Effector memory CD8-positive, alpha-beta T cell (primary cell): ENCODE measurements at places on chromosomes 5 and 9.

GRCh38 chr9:132172185-132172584 lies 10.3 kb downstream of the NTNG2 start:
- H3K27me3 ChIP-seq, result peaks cover 13% of the 10 kb centered on the region
- H3K27ac ChIP-seq, result no peak overlapping the region
- H3K36me3 ChIP-seq, result no peaks in the 10 kb centered on the region
- peaks cover 2% of the 10 kb centered on the region for H3K4me1 ChIP-seq

DNA sequence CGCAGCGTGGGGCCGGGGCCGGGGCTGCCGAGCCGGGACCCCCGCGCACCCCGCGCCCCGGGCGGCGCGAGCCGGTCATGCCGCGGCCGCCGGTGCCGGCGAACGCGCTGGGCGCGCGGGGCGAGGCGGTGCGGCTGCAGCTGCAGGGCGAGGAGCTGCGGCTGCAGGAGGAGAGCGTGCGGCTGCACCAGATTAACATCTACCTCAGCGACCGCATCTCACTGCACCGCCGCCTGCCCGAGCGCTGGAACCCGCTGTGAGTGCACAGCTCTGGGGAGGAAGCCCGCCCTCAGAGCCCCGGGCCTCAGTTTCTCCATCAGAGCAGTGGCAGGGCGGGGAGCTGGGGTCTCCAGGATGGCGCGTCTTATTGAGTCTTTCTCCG lies 335 bp downstream of the GALNT12 start:
- peaks cover 6% of the 10 kb centered on the region for H3K27me3 ChIP-seq
- H3K4me1 ChIP-seq, result peaks cover 15% of the 10 kb centered on the region
- H3K36me3 ChIP-seq, result peaks cover 3% of the 10 kb centered on the region

DNA sequence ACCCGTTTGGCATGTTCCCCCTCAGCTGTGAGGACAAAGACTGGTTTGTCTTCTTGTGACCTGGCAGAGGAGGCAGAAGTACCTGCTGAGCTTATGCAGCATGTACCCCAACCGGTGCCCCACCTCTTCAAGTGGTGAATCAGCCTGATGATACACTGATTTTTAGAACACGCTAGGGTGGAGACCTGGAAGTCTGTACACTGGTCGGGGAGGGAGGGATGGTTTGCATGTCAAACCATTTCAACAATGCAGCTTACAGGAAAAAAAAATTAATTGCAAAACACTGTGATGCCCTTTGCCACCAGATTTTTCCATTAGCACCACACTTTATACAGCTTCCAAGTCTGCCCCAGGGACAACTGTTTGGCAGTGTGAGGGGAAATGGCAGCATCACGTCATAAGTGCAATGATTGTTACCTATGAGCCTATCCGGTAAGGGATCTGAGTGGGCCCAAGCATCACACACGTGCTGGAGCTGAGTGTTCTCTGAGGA lies 155.1 kb upstream of the DMRT1 start:
- no peak overlapping the region for H3K27ac ChIP-seq
- H3K4me3 ChIP-seq, result no peak overlapping the region
- H3K4me1 ChIP-seq, result no peaks in the 10 kb centered on the region
- DNase-seq, result no peak

GRCh38 chr5:157858527-157859226 lies at the start of gene CLINT1:
Gene CLINT1 (minus strand): TSS chr5:157859145. CDS start chr5:157858970, 175 bp downstream.
- H3K4me1 ChIP-seq, result peaks cover 61% of the 10 kb centered on the region
- peaks cover 17% of the 10 kb centered on the region for H3K36me3 ChIP-seq
- H3K27ac ChIP-seq, result peak within 1 kb of the TSS; percentile 93
- no peaks in the 10 kb centered on the region for H3K27me3 ChIP-seq
- H3K4me3 ChIP-seq, result peak within 1 kb of the TSS; percentile 99

GRCh38 chr5:26690511-26690910 lies 347.9 kb downstream of the CDH9 start:
- H3K27me3 ChIP-seq, result no peaks in the 10 kb centered on the region
- H3K27ac ChIP-seq, result no peak overlapping the region
- no peak for DNase-seq
- H3K36me3 ChIP-seq, result no peaks in the 10 kb centered on the region

- no peaks in the 10 kb centered on the region for H3K27me3 ChIP-seq
- no peak overlapping the region for H3K27ac ChIP-seq
- no peak overlapping the region for H3K4me3 ChIP-seq
- no peaks in the 10 kb centered on the region for H3K4me1 ChIP-seq
These were observed 587.8 kb downstream of the PSAT1 start for GRCh38 chr9:78884611-78885150.

DNA sequence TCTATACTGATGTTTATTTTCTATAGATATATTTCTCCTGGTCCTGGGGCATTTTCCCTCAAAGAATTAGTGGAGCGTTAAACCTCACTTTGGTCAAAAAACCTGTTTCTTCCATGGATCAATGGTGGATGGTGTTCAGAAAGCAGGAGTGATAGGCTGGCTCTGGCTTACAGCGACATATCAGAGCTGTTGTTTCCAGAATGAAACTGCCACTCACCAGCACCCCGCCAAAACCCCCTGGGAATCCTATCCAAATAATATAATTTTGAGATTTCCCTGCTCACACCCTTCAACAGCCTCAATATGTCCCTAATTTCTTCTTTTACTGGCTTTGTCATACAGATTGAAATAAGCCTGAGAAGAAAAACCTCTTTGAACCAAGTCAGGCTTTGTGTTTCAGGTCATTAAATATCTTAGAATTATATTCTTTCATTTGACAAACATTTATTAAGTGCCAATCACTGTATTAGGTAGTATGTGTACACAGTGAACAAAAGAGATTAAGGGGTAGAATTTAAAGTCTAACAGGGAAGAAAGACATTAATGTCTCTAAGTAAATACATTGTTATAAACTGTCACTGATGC lies 144.5 kb upstream of the GPR151 start:
- DNase-seq, result no peak
- H3K27me3 ChIP-seq, result no peaks in the 10 kb centered on the region
- no peak overlapping the region for H3K27ac ChIP-seq
- H3K4me1 ChIP-seq, result peaks cover 4% of the 10 kb centered on the region
- H3K36me3 ChIP-seq, result peaks cover 3% of the 10 kb centered on the region

GRCh38 chr5:3180636-3181035 lies 415.0 kb upstream of the IRX1 start:
- H3K27ac ChIP-seq, result no peak overlapping the region
- no peak for DNase-seq
- no peak overlapping the region for H3K4me3 ChIP-seq
- H3K27me3 ChIP-seq, result no peaks in the 10 kb centered on the region

DNA sequence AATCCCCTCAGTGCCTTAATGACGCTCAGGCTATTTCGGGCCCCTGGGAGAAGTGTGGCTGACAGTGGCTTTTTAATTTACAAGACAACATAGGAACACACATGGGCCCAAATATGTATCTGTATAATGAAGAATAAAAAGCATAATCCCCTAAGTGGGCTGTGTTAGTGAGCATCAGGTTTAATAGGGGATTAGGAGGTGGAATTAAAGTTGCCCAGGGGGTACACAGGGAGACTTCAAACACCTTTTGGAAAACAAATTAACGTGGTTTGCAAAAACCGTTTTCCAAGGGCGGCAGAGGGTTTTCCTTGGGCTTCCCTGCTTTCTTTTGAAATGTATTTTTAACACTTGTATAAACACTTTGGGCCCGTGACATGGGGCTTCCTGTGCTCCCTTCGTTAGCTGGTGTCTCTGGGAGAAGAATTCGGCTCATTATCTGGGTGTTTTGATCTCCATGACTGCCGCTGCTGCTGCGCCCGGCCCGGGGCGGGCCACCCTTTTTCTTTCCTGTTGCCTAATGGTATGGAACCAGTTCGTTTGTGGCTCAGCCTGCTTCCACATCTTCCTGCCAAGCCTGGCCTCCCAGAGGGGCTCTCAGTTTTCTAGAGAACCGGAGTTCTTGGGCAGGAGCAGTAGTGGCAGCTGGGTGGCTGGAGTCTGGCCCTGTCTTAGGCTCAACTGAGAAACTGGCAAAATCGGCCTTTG lies 173.0 kb downstream of the MACROH2A1 start:
- H3K36me3 ChIP-seq, result no peaks in the 10 kb centered on the region
- H3K4me3 ChIP-seq, result no peak overlapping the region

DNA sequence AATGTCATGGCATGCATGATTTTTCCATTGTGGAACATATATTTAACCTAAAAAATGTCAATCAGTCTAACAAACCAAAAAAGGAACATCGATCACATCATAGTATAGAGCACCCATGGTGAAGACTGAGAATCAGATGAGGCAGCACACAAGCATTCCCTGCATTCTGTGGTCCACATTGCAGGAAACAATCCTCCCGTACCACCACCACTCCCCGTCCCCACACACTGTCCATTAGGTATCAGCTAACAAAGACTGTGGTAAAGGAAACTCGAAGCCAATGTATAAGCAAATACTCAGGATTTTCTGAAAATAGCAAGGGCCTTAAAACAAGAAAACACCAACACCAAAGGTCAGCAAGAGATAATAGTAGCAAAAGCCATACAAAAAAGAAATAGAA lies 1104.4 kb upstream of the SEMA6A start:
- no peaks in the 10 kb centered on the region for H3K36me3 ChIP-seq
- DNase-seq, result no peak
- H3K27ac ChIP-seq, result no peak overlapping the region
- no peaks in the 10 kb centered on the region for H3K4me1 ChIP-seq
- H3K4me3 ChIP-seq, result no peak overlapping the region

- no peaks in the 10 kb centered on the region for H3K27me3 ChIP-seq
- H3K4me3 ChIP-seq, result no peak overlapping the region
- H3K27ac ChIP-seq, result no peak overlapping the region
- H3K36me3 ChIP-seq, result no peaks in the 10 kb centered on the region
These were observed 34.8 kb upstream of the RAB3C start for GRCh38 chr5:58548068-58548467.

- peaks cover 49% of the 10 kb centered on the region for H3K27me3 ChIP-seq
- peaks cover 3% of the 10 kb centered on the region for H3K36me3 ChIP-seq
- H3K4me3 ChIP-seq, result no peak overlapping the region
- no peak overlapping the region for H3K27ac ChIP-seq
- H3K4me1 ChIP-seq, result no peaks in the 10 kb centered on the region
- DNase-seq, result no peak
These were observed 26.6 kb downstream of the TSPAN17 start for GRCh38 chr5:176673651-176674583.

DNA sequence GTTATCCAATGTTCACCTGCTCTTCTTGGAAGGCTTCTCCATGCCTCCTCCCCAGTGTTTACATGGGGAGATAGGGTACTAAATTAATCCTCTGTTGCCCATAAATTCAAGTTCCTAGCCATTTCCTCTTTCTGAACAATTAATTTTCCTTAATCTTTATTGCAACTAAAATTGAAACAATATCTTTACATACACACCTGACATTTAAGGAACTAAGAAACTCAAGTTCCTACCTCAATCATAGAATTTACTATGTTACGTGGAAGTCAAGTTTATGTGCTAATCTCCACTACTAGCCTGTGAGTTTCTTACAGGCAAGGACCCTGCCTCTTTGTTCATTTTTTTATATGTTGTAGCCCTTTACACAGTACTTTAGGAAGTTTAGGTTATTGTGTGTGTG lies 10.1 kb upstream of the ADRB2 start:
- H3K4me1 ChIP-seq, result peaks cover 12% of the 10 kb centered on the region
- no peak overlapping the region for H3K27ac ChIP-seq
- H3K4me3 ChIP-seq, result no peak overlapping the region
- no peaks in the 10 kb centered on the region for H3K27me3 ChIP-seq
- no peak for DNase-seq

- no peak overlapping the region for H3K27ac ChIP-seq
- H3K4me3 ChIP-seq, result no peak overlapping the region
- no peaks in the 10 kb centered on the region for H3K36me3 ChIP-seq
- H3K4me1 ChIP-seq, result no peaks in the 10 kb centered on the region
- DNase-seq, result no peak
These were observed 124.7 kb upstream of the NIPBL start for GRCh38 chr5:36751886-36752285.

DNA sequence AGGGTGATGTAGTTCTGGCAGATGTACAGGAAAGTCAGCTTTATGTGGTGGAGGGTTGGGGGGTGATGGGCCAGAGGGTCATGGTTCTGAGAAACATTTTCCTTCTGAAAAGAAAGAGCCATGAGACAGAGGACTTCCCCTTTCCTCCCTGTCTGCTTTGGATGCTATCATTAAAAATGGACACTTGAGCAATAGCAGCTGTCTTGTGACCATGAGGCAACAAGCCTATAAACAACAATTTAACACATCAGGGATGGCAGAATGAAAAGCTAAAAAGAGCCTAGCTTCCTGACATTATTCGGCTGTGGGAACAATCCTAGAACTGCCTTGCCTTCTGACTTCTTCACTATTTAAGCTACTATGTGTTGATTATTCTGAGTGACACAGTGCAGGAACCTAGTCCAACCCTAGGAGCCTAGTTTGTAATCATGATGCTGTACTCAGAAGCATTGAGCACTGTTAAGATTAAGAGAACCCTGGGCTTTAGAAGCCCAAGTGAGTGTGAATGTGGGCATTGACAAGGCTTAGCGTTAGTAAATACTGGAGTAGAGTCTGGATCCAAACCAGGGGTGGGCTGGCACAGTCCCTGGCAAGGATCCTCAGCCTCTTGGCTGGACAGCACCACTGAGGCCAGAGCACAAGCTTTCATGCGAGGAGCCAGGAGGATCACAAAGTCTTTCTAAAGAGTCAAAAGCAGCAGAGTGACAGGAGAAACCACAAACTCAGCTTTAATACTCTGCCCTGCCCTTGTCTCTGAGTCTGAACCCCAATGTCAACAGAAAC lies 178.5 kb upstream of the EGFLAM start:
- no peak overlapping the region for H3K27ac ChIP-seq
- DNase-seq, result no peak
- H3K27me3 ChIP-seq, result peaks cover under 1% of the 10 kb centered on the region
- no peak overlapping the region for H3K4me3 ChIP-seq
- no peaks in the 10 kb centered on the region for H3K4me1 ChIP-seq

GRCh38 chr5:97627272-97627671 lies 444.2 kb upstream of the RIOK2 start:
- H3K27me3 ChIP-seq, result no peaks in the 10 kb centered on the region
- H3K4me3 ChIP-seq, result no peak overlapping the region
- H3K4me1 ChIP-seq, result no peaks in the 10 kb centered on the region
- H3K36me3 ChIP-seq, result no peaks in the 10 kb centered on the region
- DNase-seq, result no peak
- H3K27ac ChIP-seq, result no peak overlapping the region

DNA sequence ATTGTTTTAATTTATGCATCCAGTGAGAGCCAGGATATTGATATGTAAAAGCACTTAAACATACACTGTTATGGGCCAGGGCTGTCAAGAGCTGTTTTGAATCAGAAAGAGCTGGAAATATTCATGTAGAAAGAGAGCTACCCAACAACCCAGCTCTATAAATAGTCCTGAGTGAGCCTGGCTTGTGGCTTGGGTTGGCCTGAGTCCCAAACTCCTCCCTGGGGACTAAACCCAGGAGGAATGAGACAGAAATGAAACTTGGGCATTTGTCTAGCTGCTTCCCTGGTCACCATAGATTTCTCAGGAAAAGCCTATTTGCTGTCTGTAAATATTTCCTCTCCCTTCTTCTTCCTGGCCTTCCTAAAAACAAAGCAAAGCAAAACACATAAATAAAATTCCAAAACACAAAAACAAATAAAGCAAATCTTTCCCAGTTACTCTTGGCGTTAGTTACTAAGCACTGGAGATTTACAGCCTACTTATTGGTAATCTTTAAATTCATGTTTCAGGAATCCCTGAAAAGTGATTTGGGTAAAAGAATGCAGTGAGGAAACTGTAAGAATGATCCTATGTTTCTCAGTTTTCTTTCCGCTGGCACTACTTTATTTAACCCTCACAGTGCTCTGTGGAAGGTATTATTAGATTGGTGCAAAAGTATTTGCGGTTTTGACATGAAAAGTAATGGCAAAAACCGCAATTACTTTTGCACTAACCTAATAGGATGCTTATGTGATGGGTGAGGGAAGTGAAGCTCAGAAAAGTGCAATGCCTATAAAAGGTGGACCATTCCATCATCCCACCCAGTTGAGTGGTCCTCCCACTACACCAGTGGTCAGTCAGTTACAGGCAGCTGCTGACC lies 111.8 kb downstream of the CARTPT start:
- H3K4me3 ChIP-seq, result no peak overlapping the region
- peaks cover 11% of the 10 kb centered on the region for H3K27me3 ChIP-seq
- no peaks in the 10 kb centered on the region for H3K36me3 ChIP-seq
- H3K4me1 ChIP-seq, result no peaks in the 10 kb centered on the region
